ENCODE measurements at places on chromosomes 3 and 15. TPM values are rescaled to one million over a fixed set of nuclear protein-coding genes. Genes with fewer than 3 reads are reported as not detected.

Gene CHRFAM7A
- 0.39 TPM for total RNA-seq

Gene SCG5
- total RNA-seq = not detected

Gene DLEC1
- total RNA-seq = 3.7 TPM

DNA sequence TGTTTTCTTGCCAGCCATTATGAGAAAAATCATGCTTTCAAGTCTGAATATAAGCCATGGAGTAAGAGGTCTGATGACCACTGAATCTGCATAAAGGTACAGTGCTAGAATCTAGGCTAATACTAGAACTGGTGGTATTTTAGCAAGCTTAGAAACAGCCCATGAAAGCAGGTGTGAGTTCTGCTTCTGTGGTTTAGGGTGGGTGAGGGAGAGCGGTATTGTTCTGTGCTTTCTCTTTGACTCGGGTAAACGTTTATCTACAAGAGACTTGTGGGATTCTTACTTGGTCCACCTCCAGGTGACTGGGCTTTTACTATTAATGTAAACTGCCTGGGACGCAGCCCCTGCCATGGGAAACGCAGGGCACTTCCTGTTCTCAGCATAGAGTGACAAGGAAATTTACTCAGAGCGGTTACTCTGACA lies 55.2 kb downstream of the PGPEP1L start:
- peak overlapping the region; percentile 86 for H3K27ac ChIP-seq
- H3K36me3 ChIP-seq = peaks cover 76% of the 10 kb centered on the region
- no peak overlapping the region for H3K4me3 ChIP-seq
- H3K27me3 ChIP-seq = no peaks in the 10 kb centered on the region
- no peak for DNase-seq
- H3K4me1 ChIP-seq = peaks cover 13% of the 10 kb centered on the region

- H3K27me3 ChIP-seq = no peaks in the 10 kb centered on the region
- H3K4me1 ChIP-seq = no peaks in the 10 kb centered on the region
- H3K4me3 ChIP-seq = no peak overlapping the region
- peaks cover 4% of the 10 kb centered on the region for H3K36me3 ChIP-seq
- no peak for DNase-seq
- H3K27ac ChIP-seq = no peak overlapping the region
These were observed 210.3 kb upstream of the SGO1 start for GRCh38 chr3:20396335-20396734.

GRCh38 chr15:50476143-50476542 lies 51.9 kb downstream of the USP8 start:
- no peak overlapping the region for H3K27ac ChIP-seq
- H3K27me3 ChIP-seq = no peaks in the 10 kb centered on the region
- H3K36me3 ChIP-seq = peaks cover 26% of the 10 kb centered on the region
- H3K4me3 ChIP-seq = no peak overlapping the region

GRCh38 chr3:47057212-47057671 lies 77.8 kb downstream of the NBEAL2 start:
- no peak for DNase-seq
- no peak overlapping the region for H3K27ac ChIP-seq
- peaks cover 5% of the 10 kb centered on the region for H3K4me1 ChIP-seq
- H3K4me3 ChIP-seq = no peak overlapping the region
- no peaks in the 10 kb centered on the region for H3K36me3 ChIP-seq

DNA sequence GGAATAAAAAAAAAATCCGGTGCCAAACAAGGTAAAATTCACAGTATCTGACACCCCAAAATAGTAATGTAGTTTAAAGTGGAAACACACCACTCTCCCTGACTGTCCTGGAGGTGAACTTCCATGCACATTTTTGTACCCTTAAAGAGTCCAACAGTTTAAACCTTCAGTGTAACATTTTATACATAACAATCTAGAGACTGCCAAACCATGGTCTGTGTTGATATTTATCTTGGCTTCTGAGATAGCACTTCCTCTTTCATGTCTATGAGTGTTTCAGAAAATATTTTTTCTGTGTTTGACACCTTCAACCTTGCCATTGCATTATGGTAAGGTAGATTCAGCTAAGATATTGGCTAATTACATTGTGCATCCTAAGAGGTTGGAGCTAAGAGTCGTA lies 13.9 kb downstream of the TMEM45A start:
- H3K36me3 ChIP-seq = no peaks in the 10 kb centered on the region
- H3K4me1 ChIP-seq = peaks cover 5% of the 10 kb centered on the region
- DNase-seq = no peak
- H3K27ac ChIP-seq = no peak overlapping the region
- no peaks in the 10 kb centered on the region for H3K27me3 ChIP-seq

- no peaks in the 10 kb centered on the region for H3K27me3 ChIP-seq
- no peak overlapping the region for H3K27ac ChIP-seq
- no peak overlapping the region for H3K4me3 ChIP-seq
- no peaks in the 10 kb centered on the region for H3K36me3 ChIP-seq
- no peak for DNase-seq
These were observed 6.1 kb upstream of the HGD start for GRCh38 chr3:120688121-120688520.

DNA sequence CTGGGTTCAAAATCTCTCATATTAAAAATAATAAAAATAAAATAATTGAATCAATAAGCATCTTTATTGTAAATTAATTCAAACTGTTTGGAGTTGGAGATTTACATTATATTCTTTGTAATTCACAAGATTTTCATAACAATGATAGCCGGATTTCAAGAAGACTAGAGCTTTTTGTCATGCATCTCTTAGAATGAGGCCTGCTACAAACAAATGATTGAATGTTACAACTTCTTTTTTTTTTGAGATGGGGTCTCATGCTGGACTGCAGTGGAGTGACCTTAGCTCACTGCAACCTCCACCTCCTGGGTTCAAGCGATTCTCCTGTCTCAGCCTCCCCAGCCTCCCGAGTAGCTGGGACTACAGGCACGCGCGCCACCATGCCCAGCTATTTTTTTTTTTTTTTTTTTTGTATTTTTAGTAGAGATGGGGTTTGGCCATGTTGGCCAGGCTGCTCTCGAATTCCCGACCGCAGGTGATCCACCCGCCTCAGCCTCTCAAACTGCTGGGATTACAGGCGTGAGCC lies 3.5 kb downstream of the SLTM start:
- no peak for DNase-seq
- H3K27me3 ChIP-seq = no peaks in the 10 kb centered on the region
- peaks cover 51% of the 10 kb centered on the region for H3K4me1 ChIP-seq
- H3K4me3 ChIP-seq = no peak overlapping the region

DNA sequence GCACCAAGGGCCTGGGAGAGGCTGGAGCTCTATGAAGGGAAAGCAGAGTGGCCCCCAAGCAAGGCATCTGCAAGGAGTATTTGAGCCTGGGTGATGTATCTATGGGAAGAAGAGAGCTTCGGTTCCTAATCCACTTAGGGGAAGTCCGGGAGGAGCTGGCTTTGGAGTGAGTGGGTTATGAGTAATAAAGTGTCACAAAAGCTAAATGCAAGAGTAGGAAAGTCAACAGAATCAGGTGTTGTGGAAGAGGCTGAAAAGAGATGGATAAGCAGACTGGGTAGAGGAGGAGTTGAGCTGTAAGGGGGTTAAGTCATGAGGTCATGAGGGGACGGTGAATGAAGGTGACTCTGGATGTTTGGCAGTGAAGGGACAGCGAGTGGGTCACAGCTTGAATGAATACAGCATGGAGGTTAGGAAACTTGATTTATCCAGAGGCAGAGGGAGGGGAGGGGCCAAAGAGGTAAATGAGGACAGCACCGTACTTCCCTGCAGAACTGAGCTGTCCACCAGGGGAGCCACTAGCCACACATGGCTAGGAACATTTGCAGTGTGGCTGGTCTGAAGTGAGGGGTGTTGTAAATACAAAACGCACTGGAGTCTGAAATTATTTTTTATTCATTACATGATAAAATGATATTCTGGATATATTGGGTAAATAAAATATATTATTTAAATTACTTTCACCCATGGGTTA lies 83.3 kb downstream of the ADCY5 start:
- H3K4me1 ChIP-seq = no peaks in the 10 kb centered on the region
- no peak overlapping the region for H3K27ac ChIP-seq
- no peaks in the 10 kb centered on the region for H3K36me3 ChIP-seq
- H3K4me3 ChIP-seq = no peak overlapping the region
- DNase-seq = no peak
